ENCODE measurements at places on chromosomes 5 and 9. TPM values are rescaled to one million over a fixed set of nuclear protein-coding genes. Genes with fewer than 3 reads are reported as not detected.

DNA sequence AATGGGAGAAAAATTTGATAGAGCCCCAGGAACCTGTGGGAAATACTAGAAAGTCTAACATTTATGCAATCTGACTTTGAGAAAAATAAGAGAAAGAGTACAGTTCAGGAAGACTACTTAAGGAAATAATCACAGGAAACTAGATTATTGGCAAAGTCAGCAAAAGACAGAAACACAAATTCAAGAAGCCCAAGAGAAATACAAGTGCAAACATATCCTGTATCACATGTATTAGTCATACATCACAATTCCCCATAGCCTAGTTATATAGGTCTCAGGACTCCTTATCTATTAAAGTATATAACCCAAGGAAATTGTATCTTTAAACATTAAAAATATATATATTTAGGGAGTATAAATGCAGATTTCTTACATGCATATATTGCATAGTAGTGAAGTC, 100.8 kb downstream of the HOMER1 start:
- no peak for DNase-seq

GRCh38 chr9:134655586-134656333, 14.2 kb downstream of the COL5A1 start:
- DNase-seq, result no peak

The TPPP gene
- total RNA-seq, result 2.2 TPM

- no peak for DNase-seq
These were observed 241.7 kb downstream of the DOCK8 start for GRCh38 chr9:456365-456764.

- DNase-seq, result peak; percentile 21
These were observed 126.4 kb downstream of the RGS3 start for GRCh38 chr9:113589890-113590289.

The TAF1L gene
- not detected for total RNA-seq

The CCDC180 gene
- 5.0 TPM for total RNA-seq

DNA sequence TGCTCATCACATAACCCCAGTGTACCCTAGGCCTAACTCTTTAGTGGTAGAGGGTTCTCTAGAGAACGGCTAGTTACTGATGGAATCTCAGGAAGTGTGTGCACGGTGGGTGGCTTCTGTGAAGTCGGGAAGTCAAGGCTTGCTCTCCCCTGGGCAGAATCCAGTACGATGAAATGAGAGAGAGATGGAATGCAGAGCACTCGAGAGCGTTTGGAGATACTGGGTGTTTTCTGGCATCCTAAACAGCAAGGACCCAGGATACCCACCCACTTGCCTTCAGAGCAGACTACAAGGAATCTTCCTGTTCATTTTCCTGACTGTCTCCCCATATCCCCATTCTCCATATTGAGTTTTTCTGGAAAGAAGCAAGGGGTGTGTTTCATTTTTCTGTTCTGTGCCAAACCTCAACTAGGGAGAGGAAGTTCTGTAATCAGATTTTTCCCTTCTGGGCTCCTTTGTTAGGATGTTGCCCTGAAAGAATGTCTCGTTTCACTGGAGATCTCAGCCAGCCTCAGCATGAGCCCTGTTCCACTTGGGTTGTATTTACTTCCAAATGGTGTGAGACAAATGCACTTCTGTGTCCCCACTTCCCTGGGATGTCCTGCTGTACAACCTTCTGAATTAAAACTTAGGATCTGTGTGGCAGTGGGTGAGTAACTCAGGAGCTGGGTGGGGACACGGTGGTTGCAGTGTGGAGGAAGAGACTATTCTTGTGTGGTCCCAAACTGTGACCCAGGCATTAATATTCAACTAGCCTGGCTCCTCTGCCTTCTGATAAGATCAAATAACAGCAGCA, 108.9 kb upstream of the SPRY4 start:
- no peak for DNase-seq

- no peak for DNase-seq
These were observed 1.4 kb downstream of the RALGPS1 start for GRCh38 chr9:126915846-126916543.

The ARAP3 gene
- 10.9 TPM for total RNA-seq

DNA sequence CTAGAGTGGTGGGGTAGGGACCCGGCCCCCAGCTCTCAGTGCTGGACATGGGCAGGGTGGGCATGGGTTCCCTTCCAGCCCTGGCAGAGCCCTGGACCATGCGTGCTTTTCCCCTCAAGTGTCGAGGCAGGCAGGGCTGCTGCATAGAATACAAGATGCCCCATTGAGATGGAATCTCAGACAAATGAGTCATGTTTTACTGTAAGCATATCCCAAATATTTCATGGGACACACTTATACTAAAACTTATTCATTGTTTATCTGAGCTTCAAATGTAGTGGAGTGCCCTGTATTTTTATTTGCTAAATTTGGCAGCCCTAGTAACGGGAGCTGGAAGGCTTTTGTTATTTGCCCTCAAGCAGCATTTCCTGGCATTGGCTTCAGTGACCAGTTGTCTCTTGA, 3.2 kb upstream of the RNU6ATAC start:
- DNase-seq, result no peak

The MARCHF11 gene
- total RNA-seq, result not detected

The KIF20A gene
- total RNA-seq, result 2.8 TPM

GRCh38 chr9:37301042-37301853, 121.2 kb upstream of the GRHPR start:
- no peak for DNase-seq

DNA sequence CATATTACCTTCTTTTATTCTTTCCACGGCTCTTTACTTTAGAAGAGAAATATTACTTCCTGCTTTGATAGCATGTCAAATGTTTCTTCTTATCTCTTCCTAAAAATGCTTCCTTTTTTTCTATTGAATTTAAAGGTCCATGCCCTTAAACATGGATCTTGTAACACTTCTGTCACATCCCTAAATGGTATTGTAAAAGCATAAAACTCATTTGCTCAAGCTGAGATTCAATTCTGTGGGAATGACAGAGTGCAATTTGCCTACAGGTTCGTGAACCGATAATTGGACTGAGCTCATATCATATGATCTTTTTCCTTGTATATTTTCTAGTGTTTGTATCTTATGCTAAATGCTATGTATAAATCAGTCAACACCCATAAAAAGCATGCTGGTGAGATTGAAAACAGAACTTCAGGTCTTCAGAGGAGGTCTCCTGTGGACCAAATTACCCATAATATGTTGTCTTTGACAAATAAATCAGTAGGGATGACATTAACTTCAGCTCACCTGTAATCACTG, 429.3 kb downstream of the TMEM232 start:
- DNase-seq, result no peak

The ADGRD2 gene
- not detected for total RNA-seq

GRCh38 chr9:122383992-122384461, 13.2 kb downstream of the PTGS1 start:
- DNase-seq, result no peak

DNA sequence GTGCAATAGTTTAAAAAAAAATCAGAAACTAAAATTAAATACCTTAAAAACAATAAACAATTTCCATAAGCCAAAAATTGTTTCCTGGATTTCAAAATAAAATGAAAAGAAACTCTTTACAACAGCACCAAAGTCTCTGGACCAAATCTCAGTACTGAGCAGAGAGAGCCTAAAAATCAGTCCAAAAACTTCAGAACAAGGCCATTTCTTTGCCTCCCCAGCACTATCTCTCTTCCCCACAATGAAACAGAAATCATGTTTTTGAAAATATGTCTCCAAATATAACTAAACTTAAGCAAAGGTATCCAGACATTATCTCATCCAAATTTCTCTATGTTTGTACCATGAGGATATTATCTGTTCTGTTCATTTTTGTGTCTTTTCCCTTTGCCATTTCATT, 1.0 kb downstream of the FREM1 start:
- no peak for DNase-seq

DNA sequence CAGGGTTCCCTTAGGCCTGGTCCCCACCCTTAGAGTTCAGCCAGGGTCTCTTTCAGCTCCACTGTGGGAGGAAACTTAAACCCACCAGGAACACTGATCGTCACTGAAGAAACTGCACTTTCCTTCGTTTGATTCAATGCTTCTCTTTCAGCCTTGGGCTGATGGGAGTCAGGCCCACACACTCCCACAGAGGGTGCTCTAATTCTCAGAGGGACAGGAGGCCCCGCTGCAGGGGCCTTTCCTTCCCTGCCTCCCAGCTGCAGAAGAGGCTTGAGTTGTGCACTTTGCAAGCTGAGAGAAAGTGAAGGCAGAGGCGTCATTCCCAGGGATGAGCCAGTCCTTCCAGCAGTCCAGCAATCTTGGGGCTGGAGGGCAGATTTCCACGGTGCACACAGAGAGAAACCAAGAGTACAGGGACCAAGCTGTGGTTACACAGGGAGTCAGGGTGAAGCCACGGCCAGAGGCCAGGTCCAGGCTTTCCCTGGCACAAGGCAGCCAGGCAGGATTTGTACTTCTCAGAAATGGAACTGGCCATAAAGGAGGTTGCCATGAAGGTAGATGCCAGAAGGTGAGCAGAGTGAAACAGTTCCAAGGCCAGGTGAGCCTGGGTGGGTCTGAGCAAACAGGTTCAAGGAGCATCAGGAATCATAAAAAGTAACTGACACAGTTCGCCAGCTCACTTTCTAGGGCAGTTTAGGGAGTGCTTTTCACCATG, 10.4 kb upstream of the GLIPR2 start:
- peak; percentile 80 for DNase-seq

DNA sequence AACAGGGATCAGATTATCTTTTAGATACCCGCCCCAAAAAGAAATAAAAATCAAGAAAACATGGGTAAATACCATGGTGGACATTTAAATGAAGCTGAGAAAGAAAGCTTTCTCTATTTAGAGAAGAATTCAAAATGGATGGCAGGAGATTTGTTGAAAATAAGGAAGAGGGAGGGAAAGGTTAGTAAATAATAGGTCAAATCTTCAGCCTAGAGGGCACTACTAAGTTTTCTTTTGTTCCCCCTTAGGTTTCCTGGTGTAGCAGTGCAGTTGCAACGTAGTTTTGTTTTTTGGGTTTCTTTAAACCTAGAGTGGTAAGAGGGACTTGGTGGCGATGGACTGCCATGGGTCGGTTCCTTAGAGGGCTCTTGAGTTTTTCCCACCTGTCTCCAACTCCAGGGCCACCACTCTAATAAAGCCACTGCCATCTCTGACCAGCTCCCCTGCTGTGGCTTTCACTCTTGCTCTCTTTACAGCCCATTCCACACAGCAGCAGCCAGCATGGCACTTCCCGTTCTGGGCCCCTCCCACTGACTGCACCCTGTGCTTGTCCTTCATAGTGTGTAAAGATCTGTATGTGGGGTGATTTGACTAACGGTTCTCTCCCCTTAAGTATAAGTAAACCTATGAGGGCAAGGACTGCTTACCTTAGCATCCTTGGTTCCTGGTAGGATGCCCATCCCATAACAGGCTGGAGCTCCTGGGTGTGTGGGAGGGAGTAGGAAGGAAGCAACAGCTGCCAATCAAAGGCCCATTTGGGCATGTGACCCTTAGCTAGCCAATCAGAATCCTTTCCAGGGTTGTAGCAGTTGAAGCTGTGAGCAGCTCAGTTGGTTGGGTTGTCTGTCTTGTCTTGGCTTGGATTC, 118.3 kb downstream of the SLC1A3 start:
- DNase-seq, result peak; percentile 57

DNA sequence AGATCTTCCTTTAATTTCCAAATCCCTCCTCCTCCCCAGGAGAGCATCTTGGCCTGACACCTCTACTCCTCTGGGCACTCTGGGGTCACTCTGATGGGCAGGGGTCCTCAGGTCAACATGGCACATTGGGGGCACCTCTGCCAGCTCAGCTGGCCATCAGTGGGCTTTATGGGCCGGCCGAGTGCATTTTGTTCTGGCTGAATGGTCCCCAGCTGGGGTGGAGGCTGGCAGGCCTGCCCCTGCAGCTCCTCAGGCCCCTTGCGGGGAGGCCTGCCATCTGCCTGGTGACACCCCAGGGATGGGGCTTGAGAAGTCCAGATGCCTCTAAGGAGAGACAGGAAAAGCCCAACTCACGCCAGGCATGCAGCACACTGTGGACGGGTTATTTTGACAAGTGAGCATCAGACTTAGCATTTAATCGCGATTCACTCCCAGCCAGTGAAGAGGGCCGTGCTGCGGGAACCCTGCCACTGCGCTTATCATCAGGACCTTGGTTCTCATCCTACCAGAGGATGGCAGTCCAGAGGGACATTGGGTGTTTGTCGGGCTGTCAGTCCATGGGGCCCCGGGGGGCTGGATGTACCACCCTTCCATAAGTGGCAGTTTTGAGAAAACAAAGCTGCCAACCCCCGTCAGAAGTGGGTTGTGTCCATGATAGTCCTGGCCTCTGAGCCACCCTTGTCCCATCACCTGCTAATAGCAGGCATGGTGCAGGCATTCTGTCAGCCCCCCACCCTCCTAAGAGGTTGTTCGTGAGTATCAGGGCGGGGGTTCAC, 21.7 kb downstream of the PHF2 start:
- peak; percentile 31 for DNase-seq

DNA sequence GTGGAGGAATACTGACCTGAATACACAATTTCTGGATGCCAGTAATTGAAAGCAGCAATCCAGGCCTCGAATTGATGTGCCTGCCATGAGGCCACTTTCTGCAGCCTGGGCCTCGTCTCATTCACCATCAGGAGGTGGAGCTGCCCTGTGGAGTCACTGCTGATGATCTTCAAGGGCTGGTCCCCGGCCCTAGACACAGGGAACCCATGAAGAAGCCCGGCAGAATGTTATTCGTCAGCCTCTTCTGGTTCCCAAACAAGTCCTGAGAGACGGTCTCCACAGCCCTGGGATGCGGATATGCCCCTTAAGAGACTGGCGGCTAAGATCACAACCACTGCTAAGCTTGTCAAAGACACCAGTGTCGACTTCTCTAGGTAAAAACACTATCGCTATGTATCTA, 4.5 kb downstream of the DPH7 start:
- no peak for DNase-seq

- DNase-seq, result no peak
These were observed 136.6 kb downstream of the SEMA6A start for GRCh38 chr5:116437922-116438578.

The BTNL9 gene
- total RNA-seq, result 12.7 TPM

The TMEM245 gene
- total RNA-seq, result 33.6 TPM

GRCh38 chr9:38343552-38343951, 49.0 kb upstream of the ALDH1B1 start:
- DNase-seq, result no peak

The DIRAS2 gene
- total RNA-seq, result 0.07 TPM

- DNase-seq, result no peak
These were observed 18.6 kb downstream of the PSD2 start for GRCh38 chr5:139814191-139814601.

- DNase-seq, result no peak
These were observed 1054.9 kb downstream of the PTPRD start for GRCh38 chr9:9557804-9558334.

DNA sequence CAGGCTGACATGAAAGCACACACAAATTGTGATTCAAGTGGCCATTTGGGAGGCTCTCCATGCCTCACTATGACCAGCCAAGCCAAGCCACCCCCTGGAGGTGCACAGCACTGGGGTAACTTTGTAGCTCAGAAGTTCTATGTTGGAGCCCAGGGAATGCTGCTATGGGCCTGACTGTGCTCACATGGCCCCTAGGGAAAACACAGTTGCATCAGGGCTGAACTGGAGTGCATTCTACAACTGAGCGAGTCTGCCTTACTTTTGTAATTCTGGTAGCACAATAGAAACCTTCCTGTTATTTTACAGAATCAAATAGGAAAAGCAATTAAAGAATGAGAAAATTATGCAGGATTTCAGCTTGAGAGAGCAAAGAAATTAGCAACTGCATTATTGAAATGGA, 455.5 kb upstream of the TRPC7 start:
- DNase-seq, result no peak

The SLC38A9 gene
- total RNA-seq, result 20.6 TPM
